Astrocyte (in vitro differentiated cells and primary cell): ENCODE measurements at places on chromosomes 7 and 10. TPM values are rescaled to one million over a fixed set of nuclear protein-coding genes. Genes with fewer than 3 reads are reported as not detected.

The TMEM229A gene
- 0.09 TPM in 1 of 2 replicates, not detected in the other for total RNA-seq

The ACTL6B gene
- total RNA-seq, result not detected in 2 replicates

The C10orf67 gene
- total RNA-seq, result 0.27 and 0.46 TPM in 2 replicates

The FANK1 gene
- 9.7 and 12.1 TPM in 2 replicates for total RNA-seq

The C10orf90 gene
- not detected in 2 replicates for total RNA-seq

The BRAT1 gene
- total RNA-seq, result 18.7 and 19.7 TPM in 2 replicates

DNA sequence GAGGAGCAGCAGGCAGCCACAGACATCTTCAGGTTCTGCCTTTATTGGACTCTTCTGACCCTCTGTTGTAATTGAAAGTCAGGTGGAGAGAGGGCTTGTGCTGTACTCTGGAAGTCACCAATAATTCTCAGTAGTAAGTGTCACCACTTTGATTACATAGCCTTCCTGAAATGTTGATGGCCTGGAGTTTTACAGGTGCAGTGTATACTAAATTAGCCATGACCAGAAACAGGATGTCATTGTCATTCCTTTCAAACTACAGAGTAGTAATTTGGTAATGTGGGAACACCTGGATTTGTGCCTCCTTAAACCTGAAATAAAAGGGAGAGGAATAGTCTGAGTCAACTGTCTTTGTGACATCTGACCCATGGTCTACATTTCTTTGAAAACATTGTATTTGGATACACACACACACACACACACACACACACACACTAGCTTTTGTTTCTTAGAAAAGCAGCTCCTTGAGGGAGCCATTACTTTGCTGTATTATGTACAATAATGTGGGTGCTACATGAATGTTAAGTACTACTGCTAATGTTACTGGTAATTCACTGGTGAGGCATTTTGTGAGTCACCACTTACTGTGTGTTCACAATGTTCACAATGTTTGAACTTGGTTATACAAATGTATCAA lies 19.6 kb downstream of the ARL4A start:
- H3K27me3 ChIP-seq, result no peaks in the 10 kb centered on the region
- H3K36me3 ChIP-seq, result no peaks in the 10 kb centered on the region
- H3K4me1 ChIP-seq, result no peaks in the 10 kb centered on the region
- no peak overlapping the region for H3K4me3 ChIP-seq
- H3K27ac ChIP-seq, result no peak overlapping the region

DNA sequence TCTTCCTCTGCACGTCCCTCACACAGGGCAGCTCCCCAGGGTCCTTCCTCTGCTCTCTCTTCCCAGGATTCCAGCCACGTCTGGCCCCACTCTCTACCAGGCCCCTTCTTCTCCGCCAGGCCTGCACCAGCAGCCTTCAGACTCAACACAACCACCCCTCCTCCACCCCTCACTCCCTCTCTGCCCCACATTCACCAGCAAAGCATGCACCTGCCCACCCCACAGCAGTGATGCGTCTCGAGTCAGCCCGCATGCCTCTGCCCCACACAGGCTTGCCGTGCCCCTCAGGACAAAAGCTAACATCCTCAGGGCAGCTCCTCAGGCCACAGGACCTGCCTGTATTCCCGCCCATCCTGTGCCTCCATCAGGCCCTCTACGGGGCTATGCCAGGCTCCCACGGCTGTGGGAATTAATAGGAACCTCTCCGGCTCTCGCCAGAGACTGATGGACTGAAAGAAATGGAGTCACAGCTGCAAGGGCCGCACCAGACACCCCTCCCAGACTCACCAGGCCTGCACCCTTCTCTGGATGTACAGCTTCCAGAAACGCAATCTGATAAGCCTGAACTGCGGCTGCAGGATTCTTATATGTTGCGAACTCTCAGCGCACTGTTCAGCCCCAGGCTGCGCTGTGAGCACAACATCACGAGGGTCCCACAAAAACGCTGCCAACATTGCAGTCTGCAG lies 100.1 kb downstream of the CYTH3 start:
- DNase-seq, result no peak
- peaks cover 17% of the 10 kb centered on the region for H3K4me1 ChIP-seq
- H3K4me3 ChIP-seq, result no peak overlapping the region
- H3K27me3 ChIP-seq, result no peaks in the 10 kb centered on the region

DNA sequence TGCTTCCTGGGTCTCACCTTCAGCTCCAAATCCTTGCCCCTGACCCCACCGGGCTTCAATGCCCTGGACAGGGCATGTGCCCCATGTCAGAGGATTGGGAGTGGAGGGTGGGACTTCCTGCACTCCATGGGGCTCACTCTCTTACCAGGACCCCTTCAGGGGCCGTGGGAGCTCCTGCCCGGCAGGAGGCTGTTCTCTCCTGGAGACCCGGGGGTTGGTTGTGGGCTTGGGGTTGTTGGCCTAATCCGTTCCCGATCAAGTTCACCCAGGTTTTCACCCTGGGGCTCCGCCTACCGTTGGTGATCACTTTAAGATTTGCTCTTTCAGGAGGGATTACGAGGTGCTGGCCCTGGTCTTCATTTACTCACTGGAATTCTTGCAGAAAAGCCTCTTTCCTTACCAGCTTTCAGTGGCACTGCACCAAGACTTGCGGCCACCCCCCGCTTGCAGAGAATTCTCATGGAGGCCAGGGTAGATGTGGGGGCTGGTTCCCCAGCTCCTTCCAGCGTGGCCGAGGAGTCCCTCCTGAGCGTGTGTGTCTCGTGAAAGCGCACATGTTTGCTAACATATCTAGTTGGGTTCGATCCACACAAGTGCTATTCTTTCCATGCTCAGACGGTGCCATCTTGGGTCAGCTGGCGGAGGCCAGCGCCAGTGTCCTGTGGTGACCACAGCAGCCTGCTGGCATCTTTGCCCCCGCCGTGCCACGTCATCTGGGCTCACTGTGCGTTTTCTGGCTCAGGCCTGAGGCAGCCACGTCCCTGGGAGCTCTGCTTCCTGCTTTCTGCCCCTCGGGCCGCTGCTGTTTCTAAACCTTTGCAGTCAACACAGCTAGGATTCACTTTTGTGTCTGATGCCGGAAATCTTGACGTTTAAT lies 15.6 kb downstream of the PWWP2B start:
- H3K27me3 ChIP-seq, result no peaks in the 10 kb centered on the region
- no peak overlapping the region for H3K4me3 ChIP-seq
- H3K27ac ChIP-seq, result no peak overlapping the region
- H3K36me3 ChIP-seq, result no peaks in the 10 kb centered on the region
- DNase-seq, result no peak

DNA sequence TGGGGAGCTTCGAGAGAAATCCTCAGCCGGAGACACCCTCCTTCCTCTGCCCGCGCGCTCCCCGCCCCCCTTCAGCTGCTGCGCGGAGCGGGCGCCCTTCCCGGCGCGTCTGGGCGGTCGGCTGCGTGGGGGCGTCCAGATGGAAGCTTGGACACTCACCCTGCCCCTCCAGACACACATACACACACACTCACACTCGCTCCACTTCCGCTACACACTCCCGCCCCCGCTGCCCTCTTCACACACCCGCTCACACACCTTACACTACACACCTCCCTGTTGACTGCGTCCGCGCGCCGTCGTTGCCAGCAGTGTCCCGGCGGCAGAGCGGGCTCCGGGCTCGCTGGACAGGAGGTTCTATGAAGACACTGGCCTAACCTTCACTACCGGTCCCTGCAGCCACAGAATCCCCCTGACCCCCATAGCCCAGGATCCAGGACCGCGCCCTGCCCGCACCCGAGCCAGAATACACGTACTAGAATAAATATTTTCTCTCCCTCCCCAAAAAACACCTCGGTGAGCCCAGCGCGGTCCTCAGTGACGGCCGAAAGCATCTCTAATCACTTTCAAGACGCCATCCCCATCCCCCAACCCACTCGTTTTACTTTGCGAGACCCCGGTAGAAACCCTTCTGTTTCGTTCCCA lies 1.1 kb upstream of the EGR2 start:
- H3K27ac ChIP-seq, result peak overlapping the region; percentile 51
- H3K36me3 ChIP-seq, result no peaks in the 10 kb centered on the region
- DNase-seq, result peak; percentile 44
- H3K27me3 ChIP-seq, result peaks cover 50% of the 10 kb centered on the region
- H3K4me1 ChIP-seq, result peaks cover 25% of the 10 kb centered on the region
- peak overlapping the region; percentile 89 for H3K4me3 ChIP-seq

GRCh38 chr7:22307816-22308215 lies 49.1 kb downstream of the RAPGEF5 start:
- DNase-seq, result no peak
- no peaks in the 10 kb centered on the region for H3K36me3 ChIP-seq
- no peaks in the 10 kb centered on the region for H3K4me1 ChIP-seq
- H3K27ac ChIP-seq, result no peak overlapping the region

DNA sequence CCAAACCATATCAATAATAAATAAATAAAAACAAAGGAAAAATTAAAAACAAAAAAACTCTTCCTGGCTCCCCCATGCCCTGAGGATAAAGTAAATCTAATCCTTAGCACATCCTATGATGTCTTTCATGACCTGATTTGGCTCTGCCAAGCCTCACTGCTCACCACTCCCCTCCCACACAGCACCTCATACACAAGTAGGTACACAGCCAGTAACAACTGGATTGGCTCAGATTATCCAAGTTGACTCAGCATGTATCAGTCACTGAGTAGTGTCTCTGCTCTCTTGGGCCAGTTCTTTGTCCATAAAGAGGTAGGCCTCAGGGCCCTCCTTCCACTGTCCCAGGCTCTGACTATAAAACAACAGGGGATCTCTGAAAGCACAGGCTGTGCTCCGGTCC lies 99.6 kb downstream of the STRA8 start:
- H3K4me3 ChIP-seq, result no peak overlapping the region
- H3K4me1 ChIP-seq, result peaks cover 3% of the 10 kb centered on the region
- H3K36me3 ChIP-seq, result no peaks in the 10 kb centered on the region
- no peak overlapping the region for H3K27ac ChIP-seq
- no peak for DNase-seq

GRCh38 chr7:121797657-121798452 lies 75.1 kb upstream of the PTPRZ1 start:
- peak; percentile 64 for DNase-seq
- peak overlapping the region; percentile 62 for H3K27ac ChIP-seq
- no peaks in the 10 kb centered on the region for H3K36me3 ChIP-seq
- no peaks in the 10 kb centered on the region for H3K27me3 ChIP-seq

- H3K36me3 ChIP-seq, result no peaks in the 10 kb centered on the region
- H3K4me1 ChIP-seq, result no peaks in the 10 kb centered on the region
- H3K27me3 ChIP-seq, result no peaks in the 10 kb centered on the region
Observed at GRCh38 chr7:36906448-36906847, 182.2 kb upstream of the AOAH start.

DNA sequence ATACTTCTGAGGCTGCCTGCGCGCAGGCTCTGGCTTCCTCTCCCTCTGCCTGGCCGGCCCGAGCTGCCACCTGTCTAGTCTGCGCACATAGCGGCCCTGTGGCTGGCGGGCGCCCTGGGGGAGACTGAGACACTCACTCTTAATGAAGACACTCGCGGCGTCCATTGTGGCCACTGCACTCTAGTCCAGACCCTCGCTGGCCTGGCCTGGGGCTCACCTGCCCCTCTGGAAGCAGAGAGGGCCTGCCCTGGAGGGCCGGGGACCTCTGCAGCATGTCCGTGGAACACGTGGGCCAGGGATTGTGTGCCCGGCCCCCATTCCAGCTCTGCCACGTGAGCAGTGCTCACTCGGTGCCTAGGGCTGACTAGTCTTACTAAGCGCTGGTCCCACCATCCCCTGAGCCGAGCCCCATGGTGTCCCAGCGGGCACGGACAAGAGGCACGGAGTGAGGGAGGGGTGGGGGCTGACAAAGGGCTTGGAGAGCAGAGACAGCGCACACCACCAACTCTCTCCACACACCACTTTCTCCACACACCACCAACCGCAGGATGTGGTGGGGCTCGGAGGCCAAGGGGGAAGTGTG lies 149.3 kb downstream of the ELFN1 start:
- no peak overlapping the region for H3K27ac ChIP-seq
- no peak for DNase-seq
- no peaks in the 10 kb centered on the region for H3K4me1 ChIP-seq
- no peaks in the 10 kb centered on the region for H3K27me3 ChIP-seq
- H3K4me3 ChIP-seq, result no peak overlapping the region

GRCh38 chr7:42269161-42269560 lies 32.2 kb upstream of the GLI3 start:
- no peaks in the 10 kb centered on the region for H3K27me3 ChIP-seq
- no peak overlapping the region for H3K27ac ChIP-seq
- no peak for DNase-seq
- H3K4me3 ChIP-seq, result no peak overlapping the region
- H3K4me1 ChIP-seq, result no peaks in the 10 kb centered on the region

DNA sequence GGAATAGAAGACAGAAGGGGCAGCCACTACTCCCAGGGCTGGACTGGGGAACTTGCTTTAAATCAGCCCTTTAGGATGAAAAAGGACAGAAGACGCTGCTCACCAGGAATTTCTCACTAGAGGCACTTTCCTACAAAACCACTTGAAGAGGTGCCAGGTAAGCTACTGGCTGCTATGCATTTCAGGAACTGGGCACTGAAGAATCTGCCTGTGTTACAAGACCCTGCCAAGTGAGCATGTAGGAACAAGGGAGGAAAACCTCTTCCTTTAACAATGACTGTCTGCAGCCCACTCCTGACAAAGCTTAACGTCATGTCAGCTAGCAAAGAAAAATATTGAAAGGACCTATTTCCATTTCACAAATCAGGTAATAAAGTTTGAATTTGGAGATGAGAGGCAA lies 5.8 kb upstream of the AGMO start:
- H3K36me3 ChIP-seq, result no peaks in the 10 kb centered on the region
- no peak overlapping the region for H3K27ac ChIP-seq
- no peak for DNase-seq
- no peaks in the 10 kb centered on the region for H3K4me1 ChIP-seq
- no peak overlapping the region for H3K4me3 ChIP-seq

- no peaks in the 10 kb centered on the region for H3K27me3 ChIP-seq
- no peak overlapping the region for H3K4me3 ChIP-seq
- no peaks in the 10 kb centered on the region for H3K4me1 ChIP-seq
Observed at GRCh38 chr7:88104732-88105131, 115.1 kb downstream of the SRI start.

- DNase-seq, result no peak
- peaks cover 5% of the 10 kb centered on the region for H3K36me3 ChIP-seq
- H3K27me3 ChIP-seq, result no peaks in the 10 kb centered on the region
- no peaks in the 10 kb centered on the region for H3K4me1 ChIP-seq
- H3K27ac ChIP-seq, result no peak overlapping the region
Observed at GRCh38 chr7:130948822-130949221, 214.8 kb upstream of the KLF14 start.

GRCh38 chr7:74483402-74484336 lies 30.0 kb downstream of the GTF2IRD1 start:
- no peak overlapping the region for H3K4me3 ChIP-seq
- no peaks in the 10 kb centered on the region for H3K36me3 ChIP-seq
- H3K4me1 ChIP-seq, result peaks cover 59% of the 10 kb centered on the region
- H3K27me3 ChIP-seq, result no peaks in the 10 kb centered on the region

DNA sequence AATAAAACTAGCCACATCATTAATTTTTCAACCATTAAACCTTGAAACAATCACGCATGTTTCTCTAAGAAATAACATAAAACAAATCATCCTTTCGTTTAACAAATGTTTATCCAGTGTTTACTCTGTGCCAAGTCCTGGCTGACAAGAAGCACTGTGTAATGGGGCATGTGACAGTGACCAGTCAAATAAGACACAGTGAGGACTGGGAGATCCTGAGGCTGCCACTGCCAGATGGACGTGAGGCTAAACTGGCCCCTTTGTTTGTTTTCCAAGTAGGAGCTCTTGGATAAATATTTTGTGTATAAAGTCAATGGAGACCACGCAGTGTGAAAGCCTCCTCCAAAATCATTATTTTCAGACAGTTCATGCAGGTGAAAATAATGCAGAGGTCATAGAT lies 626.2 kb downstream of the SUGCT start:
- H3K27ac ChIP-seq, result no peak overlapping the region
- no peak for DNase-seq
- H3K4me1 ChIP-seq, result peaks cover 5% of the 10 kb centered on the region
- no peaks in the 10 kb centered on the region for H3K27me3 ChIP-seq
- no peak overlapping the region for H3K4me3 ChIP-seq
- H3K36me3 ChIP-seq, result no peaks in the 10 kb centered on the region
